Type B pancreatic cell (in vitro differentiated cells): ENCODE measurements at places on chromosomes 6 and 20. TPM values are rescaled to one million over a fixed set of nuclear protein-coding genes. Genes with fewer than 3 reads are reported as not detected.

Gene SLC18B1
- total RNA-seq, result 17.6 and 19.3 TPM in 2 replicates

Gene DEK
- 84.2 and 124 TPM in 2 replicates for total RNA-seq

Gene ADGRF1
- 20.0 and 36.0 TPM in 2 replicates for total RNA-seq

Gene KLHDC3
- total RNA-seq, result 96.4 and 104 TPM in 2 replicates

Gene SIM1
- total RNA-seq, result 6.3 and 7.1 TPM in 2 replicates

Gene BLOC1S5
- 8.8 and 14.2 TPM in 2 replicates for total RNA-seq

Gene LRRC73
- total RNA-seq, result 1.5 and 2.9 TPM in 2 replicates

Gene B3GALT4
- total RNA-seq, result 10.1 and 22.2 TPM in 2 replicates
